Stimulated activated CD8-positive, alpha-beta memory T cell treated with anti-CD3 and anti-CD28 coated beads, Interleukin-7, amount 100 ng/mL, for 1 hour (primary cell): ENCODE measurements at places on chromosomes 16 and 17.

- DNase-seq = no peak
These were observed 1.3 kb downstream of the SERPINF1 start for GRCh38 chr17:1762901-1763898.

- no peak for DNase-seq
These were observed 154.8 kb downstream of the SLC39A11 start for GRCh38 chr17:72937707-72938106.

- no peak for DNase-seq
These were observed 392 bp downstream of the ZSCAN32 start for GRCh38 chr16:3400446-3400778.

DNA sequence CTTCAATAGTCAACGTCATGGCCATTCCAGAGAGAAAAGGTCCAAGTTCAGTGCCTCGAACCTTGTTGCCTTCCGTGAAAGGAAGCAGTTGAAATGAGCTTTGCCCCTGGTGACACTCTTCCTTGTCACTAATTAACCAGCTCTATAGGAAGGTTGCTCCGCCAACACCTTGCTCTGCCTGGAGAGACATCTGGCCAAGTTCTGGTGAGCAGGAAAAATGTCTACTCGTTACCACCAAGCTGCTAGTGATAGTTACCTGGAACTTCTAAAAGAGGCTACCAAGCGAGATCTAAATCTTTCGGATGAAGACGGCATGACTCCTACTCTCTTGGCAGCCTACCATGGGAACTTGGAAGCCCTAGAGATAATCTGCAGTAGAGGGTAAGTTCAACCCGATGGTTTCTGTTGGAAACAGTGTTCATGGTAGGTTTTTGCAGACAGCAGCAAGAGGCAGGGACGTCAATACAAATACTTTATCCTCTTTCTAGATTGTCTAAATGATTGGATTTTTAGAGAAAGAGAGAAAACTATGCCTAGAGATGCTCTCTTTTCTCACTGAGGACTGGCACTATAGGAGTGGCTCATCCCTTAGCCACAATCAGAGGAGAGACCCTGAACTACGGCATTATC lies at the start of gene ANKS4B:
ANKS4B (plus strand) TSS at position 179 of the 630 bp plus-strand sequence; CDS start at position 218, 39 bp downstream.
- DNase-seq = no peak

GRCh38 chr16:70392606-70393005 lies 45.9 kb downstream of the DDX19A start:
- DNase-seq = no peak

DNA sequence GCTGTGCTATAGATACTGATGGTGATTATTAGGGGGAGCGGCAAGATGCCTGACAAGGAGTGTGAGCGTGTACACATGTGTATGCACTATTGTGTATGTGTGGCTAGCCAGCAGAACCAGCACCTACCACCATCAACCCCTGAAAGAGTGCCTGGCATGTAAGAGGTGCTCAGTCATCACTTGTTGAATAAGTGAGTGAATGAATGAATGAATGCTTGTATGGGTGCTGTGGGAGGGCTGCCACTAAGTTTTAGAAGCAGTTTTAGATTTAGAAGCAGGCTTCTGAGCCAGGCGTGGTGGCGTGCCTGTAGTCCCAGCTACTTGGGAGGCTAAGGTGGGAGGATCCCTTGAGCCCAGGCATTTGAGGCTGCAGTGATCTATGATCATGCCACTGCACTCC lies 37.0 kb downstream of the RAB11FIP4 start:
- DNase-seq = no peak
